Activated naive CD4-positive, alpha-beta T cell treated with anti-CD3 and anti-CD28 coated beads, Interleukin-2, amount 50 U/mL, for 72 hours (primary cell): ENCODE measurements at places on chromosomes 2 and 18.
A peak's percentile ranks its signal among the peaks of the same experiment; 100 is the strongest.

- no peak for DNase-seq
Observed at GRCh38 chr2:105793196-105793975, 48.7 kb downstream of the NCK2 start.

GRCh38 chr2:35410431-35411061, 945.0 kb upstream of the CRIM1 start:
- DNase-seq: no peak

DNA sequence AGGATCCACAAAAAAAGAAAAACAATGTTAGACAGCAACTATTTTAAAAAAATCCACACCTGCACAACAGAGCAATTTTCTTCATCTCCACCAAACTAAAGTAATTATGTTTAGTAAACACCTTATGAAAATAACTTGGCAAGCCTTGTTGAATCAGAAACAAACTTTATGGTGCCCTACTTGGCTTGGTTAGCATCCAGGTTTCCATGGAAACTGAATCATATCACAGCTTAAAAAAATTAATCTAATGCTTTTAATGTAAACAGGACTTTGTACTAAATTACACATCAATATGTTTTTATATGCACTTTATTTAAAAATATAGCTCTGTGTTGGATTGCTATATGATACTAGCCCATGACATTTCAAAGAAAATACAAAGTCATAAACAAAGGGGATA, 1882.4 kb downstream of the SUCLG1 start:
- DNase-seq: no peak

DNA sequence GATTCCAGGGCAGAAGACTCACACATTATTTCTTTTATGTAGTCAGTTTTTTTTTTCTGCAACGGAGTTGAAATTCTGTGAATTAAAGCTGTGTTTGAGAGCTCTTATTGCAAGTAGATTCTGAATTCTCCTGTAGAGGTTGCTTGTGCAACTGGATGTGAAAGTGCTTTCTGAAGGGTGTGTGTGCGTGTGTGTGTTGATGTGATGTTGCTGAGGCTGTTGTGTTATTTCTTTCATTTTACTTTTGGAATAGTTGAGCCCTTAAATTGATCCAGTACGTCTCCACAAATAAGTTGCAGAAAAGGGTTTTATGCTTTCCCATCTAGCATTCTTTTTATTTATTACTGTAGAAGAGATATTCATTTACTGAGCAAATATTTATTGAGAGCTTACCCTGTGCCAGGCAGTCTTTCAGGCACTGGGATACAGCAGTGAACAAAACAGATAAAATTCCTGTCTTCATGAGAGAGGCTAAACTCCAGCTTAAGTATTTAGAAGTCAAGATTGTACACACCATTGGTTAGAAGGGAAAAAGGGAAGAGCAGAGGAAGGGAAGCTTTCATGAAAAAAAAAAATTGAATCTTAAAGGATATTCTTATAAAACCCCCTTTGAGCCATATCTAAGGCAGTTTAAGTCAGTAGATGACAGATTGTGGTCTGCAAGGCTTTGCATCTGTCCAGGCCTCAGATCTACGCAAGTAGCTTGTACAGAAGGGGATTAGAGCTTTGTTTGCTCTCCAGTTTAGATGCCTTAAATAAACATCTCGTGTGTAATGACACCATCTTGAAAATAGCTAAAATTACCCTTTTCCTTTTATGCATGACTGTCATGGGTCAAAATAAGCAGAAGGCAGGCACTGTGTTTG, 58.2 kb downstream of the MYO1B start:
- DNase-seq: no peak

DNA sequence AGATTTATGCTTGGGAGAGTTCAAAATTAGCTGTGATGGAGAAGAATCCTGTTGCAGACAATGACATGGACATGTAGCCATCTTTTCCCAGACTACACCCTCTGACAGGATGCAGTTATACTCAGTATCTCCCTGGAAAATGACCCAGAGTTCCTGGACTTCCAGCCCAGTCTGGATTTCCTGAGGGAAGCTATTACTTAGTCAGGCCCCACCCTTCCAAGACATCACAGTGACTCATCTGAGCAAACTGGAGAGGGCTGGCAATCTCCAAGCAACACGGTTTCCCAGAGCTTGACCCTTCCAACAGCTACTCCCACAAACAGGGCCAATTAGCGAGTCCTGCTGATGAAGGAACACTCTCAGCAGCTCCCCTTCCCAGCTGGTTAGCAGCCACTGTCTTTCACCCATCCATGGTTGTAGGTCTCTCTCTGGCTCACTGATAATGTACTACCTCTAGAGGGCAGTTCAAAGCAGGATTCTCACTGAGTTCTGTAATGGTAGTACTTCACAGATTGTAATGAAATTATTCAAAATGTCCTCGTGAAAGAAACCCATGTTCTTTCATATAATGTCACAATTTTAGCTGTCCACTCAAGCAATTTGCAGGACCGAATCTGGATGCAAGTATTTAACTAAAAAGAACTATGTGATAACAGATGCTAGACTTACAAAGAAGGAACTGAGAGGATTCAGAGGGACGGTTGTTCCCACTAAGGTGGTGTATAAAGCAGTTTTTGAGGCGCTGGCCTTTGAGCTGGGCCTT, 110.2 kb downstream of the MDH1 start:
- no peak for DNase-seq

GRCh38 chr2:228777855-228778355, 493.2 kb downstream of the PID1 start:
- DNase-seq: no peak

DNA sequence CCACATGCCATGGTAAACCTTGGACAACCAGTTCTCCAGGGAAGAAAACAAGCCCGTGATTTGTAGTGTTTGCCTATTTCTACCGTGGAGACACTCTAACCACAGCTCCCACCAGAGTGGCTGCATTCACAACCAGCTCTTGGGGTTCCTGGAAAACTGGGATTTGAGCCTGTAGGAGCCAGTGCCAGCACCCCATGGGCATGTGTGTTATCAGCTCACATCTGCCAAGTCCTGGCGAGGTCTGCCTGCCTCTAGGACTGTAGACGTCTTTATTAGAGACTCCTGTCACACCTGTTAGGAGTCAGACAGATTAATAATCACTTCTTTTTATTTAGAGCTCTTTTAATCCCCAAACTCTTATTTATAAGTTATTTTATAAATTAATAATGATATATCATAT, 41.0 kb downstream of the INPP5D start:
- DNase-seq: no peak

- DNase-seq: peak; percentile 43
Observed at GRCh38 chr18:49161627-49162026, 210.9 kb upstream of the SMAD7 start.

DNA sequence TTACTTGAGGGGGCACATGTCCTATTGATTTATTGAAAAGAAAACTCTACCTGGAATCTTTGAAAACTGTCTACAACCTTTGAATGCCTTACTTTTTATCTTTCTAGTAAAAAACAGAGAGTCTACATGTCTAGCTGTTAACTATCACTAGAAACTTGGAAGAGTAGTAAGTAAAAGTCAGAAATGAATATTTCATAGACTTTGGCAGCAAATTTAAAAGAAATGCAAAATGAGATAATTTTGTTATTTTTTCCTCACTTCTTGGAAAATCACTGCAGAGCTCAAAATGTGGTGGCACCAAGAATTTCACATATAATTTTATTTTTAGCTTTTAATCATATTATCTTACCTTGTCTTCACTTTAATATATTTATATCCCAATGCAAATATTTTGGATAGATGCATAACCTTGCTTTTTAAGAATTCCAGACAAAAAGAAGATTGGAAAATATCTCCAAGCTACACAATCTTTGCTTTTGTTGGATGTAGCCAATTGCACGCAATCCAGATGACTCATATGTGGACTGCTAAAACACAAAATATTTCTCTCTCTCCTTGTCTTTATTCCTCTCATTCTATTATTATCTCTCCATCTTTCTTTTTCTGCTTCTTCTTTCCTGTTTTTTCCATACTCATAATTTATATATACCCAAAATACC, 92.2 kb upstream of the DSEL start:
- no peak for DNase-seq

DNA sequence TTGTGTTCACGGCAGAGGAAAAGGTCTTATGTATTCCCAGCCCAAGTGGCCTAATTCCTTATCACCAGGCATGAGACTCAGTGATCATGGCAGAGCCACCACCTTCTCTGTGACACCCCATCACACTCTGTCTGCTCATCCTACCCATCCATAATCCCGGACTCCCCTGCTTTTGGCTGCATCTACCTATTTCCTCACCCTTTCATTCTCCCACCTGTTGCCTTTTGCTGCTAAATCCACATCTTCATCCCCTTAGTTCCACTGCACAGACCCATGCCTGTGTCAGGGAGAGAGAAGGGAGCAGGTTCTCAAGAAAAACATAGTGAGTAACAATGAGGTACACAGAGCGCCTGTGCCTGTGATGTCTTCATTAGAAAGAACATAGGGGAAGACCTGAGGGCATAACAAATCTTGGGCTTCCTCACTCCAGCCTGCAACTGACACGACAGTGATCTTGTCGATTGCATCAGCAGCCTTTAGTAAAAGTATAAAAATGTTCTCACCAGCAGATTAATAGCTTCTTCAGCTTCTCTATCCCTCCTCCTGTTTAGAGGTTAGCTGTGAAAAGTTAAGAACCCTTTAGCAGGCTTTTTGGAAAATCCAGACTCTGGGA, 246.5 kb upstream of the SPRED2 start:
- no peak for DNase-seq

- DNase-seq: no peak
Observed at GRCh38 chr2:235007664-235008457, 56.0 kb downstream of the SH3BP4 start.

DNA sequence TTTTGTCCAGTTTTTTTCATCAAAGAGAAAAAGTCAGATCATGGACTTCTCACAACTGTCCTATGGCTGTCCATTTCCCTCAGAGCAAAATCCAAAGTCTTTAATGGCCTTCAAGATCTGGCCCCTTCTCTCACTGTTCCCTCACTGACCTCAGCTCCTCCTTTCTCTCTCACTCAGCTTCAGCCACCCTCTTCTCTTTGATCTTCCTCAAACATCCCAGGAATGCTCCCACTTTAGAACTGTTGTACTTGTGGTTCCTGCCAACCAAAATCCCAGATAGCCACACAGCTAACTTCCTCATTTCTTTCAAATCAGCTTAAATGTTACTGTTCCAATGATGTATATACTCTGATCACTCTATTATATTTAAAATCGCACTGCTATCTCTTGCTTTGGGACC, 82.9 kb downstream of the NUP35 start:
- no peak for DNase-seq

- DNase-seq: no peak
Observed at GRCh38 chr2:56231361-56231760, 47.6 kb downstream of the CCDC85A start.

DNA sequence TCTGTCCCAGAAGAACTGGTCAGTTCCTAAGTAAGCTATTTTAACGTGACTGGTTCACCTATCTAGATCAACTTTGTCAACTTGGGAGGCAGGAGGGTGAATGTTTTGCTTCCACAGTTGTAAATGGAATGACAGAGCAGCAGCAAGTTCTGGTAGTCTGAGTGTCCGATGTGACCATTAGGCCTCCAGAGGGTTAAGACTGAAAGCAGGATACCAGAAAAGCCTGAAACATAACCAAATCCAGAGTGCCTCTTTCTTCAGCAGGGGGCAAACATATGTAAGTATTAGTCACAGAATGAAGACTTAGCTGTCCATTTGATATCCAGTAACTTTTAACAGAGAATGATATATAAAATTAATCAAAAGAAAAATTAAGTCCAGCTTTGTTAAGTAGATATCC, 9.2 kb downstream of the HOXD3 start:
- DNase-seq: no peak

- DNase-seq: no peak
Observed at GRCh38 chr2:67283641-67284040, 113.5 kb upstream of the ETAA1 start.

GRCh38 chr18:31241900-31242409, 76.0 kb upstream of the DSG1 start:
- DNase-seq: no peak

DNA sequence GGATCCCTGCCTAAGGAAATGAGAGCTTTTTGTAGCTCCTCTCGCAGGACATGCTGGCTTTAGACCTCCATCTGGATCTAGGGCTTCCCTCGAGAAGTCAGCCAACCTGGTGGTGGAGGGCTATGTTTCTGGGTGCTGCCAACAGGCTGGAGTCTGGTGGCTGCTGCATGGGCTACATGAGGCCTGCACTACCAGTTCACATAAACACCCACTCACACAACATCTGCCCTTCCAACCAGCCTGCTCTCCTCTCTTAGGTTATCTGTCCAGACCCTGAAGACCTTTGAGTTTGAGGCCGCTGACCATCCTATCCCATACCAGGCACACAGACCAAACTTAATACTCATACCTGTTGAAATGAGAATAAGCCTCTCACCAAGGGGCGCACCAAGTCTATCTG, 51.4 kb upstream of the SMAD2 start:
- DNase-seq: no peak

DNA sequence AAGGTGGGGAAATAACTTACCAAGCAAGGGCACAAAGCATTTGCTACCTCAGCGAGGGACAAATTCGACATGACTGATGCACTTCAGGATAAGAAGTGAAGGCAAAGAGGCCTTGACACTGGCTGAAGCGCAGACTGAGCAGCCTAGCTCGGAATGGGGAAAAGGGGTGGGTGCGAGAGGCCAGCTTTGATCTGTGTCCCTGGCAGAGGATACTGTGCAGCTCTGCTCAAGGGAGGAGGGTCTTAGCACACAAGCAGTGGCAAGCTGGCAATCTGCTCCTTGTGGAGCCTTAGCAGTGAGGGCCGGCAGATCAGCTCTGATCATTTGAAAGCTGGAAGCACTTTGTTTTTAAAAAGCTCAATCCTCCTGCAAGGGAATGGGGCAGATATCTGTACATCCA, 222.3 kb downstream of the ZBTB7C start:
- DNase-seq: no peak

GRCh38 chr2:84807063-84807485, 73.8 kb downstream of the TRABD2A start:
- DNase-seq: no peak

- peak; percentile 88 for DNase-seq
Observed at GRCh38 chr2:200713003-200713703, 98.6 kb upstream of the BZW1 start.

- DNase-seq: no peak
Observed at GRCh38 chr2:159186462-159186861, 100.0 kb downstream of the WDSUB1 start.
